ENCODE measurements at places on chromosomes 5 and 9.
A peak's percentile ranks its signal among the peaks of the same experiment; 100 is the strongest.

DNA sequence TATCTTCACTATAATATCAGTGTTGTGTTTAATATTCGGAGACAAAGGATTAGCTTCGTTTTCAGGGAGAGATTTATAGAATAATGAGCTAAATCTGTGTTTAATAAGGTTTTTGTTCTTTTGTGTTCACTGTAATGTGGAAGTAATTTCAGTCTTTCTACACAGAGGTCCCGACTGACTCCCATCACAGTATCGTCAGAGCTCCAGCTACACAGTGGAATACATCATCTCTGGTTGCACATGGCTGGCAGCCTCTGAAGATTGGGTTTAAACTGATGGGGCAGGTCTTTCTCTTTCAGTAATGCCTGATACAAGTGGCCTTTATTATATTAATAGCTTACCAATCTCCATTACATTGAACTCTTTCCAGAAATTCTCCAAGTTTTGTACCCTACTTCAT is 736.7 kb upstream of the RIOK2 start:
- DNase-seq = no peak

- DNase-seq = no peak
These were observed 17.4 kb upstream of the LARP1 start for GRCh38 chr5:154737667-154738320.

DNA sequence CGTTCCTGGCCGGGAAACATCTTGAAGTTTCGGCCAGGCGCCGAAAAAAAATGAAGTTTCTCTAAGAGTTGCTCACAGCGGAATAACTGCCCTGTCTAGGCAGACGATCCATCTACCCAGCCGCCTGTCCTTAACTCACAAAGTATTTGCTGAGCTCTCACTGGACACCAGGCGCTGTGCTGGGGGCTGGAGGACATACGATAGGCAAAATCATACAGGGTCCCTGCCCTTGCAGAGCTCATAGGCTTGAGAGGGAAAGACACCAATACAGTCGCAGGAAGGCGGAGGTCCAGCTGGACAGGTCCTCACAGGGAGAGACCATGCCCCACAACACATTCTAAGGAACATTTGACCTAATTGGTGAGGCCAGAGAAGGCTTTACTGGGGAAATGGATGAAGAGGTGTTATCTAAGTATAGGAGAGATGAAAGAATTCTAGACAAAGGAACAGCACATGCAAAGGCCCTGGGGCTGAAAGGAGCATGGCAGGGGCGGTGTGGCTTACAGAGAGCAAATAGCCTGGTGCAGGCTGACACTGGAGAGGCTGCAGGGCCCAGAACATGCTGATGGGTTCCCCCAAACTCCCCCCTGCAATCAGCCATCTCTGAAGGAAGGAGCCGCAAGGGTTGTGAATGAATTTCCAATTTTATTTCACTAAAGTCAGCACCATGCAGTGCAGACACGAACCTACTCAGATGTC is 2.0 kb upstream of the MXD3 start:
- no peak for DNase-seq

DNA sequence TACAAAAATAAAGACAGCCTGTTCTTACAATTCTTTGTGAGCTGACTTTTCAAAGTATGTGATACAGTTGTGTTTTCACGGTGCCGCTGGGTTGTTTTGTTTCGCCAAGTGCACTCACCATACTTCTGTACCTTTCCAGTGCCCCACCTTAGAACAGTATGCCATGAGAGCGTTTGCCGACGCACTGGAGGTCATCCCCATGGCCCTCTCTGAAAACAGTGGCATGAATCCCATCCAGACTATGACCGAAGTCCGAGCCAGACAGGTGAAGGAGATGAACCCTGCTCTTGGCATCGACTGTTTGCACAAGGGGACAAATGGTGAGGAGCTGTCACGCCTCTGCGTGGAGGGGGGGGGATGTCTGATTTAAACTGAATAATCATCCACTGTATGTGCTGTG is 12.9 kb downstream of the CCT5 start:
- DNase-seq = no peak

GRCh38 chr5:120805131-120805530 is 341.0 kb downstream of the PRR16 start:
- no peak for DNase-seq

GRCh38 chr9:84436386-84437109 is 96.0 kb upstream of the SLC28A3 start:
- no peak for DNase-seq

- no peak for DNase-seq
These were observed 10.3 kb upstream of the NEUROG1 start for GRCh38 chr5:135546101-135546500.

GRCh38 chr5:36887532-36887931 is 11.0 kb downstream of the NIPBL start:
- no peak for DNase-seq

- DNase-seq = no peak
These were observed 317.8 kb downstream of the ADGRV1 start for GRCh38 chr5:90876366-90876765.

DNA sequence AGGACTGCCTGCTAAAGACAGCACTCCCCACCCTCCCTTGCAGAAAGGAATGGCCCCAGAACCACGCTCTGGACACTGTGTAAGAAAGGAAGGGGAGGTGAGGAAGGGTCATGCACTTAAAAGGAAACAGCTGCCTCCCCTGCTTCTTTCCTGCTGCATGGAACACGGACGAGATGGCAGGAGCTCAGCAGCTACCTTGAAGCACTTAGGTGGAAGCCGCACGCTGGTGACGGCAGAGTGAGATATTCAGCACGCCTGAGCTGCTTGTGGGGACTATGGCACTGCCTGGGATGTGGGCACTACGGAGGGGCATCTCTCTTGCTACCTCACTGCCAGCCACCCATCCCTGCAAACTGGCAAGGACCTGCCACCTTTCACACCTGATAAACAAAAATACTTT is 101.5 kb downstream of the VAV2 start:
- no peak for DNase-seq

DNA sequence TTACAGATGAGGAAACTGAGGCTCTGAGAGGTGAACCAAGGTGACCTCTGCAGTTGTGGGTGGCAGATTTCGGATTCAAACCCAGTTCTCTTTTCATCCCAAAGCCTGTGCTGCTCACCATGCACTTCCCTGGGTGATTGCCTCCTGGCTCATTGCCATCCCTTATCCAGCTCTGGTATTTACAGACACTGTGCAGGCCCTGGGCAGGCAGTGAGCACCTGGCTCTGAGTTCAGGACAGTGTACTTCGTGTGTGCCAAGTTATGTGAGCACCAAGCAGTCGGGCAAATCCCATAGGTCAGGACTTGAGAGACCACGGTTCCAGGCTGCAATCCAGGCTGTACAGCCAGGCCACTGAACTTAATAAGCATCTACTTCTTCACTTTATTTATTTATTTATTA is 1.4 kb downstream of the LRSAM1 start:
- peak; percentile 87 for DNase-seq

DNA sequence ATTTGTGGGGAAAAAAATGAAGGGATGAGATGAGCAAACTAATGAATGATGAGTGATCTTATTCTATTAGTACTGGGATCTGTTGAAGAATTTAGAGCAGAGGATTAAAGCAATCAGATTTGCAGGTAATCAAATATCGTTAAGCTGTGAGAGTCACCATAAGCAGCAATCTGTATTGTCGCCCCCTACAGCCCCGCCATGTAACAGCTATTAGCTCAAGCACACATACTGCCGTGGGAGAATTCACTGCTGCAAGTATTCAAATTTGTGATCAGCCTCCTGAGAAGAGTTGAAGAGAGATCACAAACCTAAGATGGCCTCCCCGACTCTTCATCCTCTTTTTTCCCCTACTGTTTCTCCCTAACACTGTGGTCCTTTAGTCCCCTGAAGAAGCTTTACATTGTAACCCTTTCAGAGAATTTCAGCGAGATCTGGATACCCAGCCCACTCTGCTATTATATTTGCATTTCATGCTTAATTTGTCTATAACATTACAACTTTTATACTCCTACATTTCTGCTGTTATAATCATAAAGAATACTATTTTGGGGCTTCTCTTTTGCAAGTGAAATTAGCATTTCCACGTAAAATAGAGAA is 28.5 kb upstream of the PHF24 start:
- DNase-seq = peak; percentile 52

- DNase-seq = no peak
These were observed 232.7 kb downstream of the RFK start for GRCh38 chr9:76161541-76161940.

- DNase-seq = no peak
These were observed 75.5 kb downstream of the SGCD start for GRCh38 chr5:156402387-156402921.

- no peak for DNase-seq
These were observed 186.7 kb downstream of the DCP2 start for GRCh38 chr5:113163328-113163727.

- no peak for DNase-seq
These were observed 141.1 kb upstream of the SLC12A2 start for GRCh38 chr5:127942246-127943060.

DNA sequence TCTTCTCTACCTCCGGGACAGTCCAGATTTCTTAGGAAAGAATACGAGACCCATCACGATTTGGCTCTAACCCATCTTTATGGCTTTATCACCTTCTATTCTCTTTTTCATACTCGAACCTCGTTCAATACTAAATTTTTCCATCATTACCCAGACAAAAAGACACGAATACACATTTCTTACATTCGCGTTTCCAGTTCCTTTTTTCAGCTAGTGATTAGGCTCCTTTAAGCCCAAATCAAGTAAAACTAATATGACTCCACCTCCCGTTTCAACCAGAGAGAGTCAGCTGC is 506 bp downstream of the ZBTB6 start:
- DNase-seq = no peak

GRCh38 chr5:72378639-72379289 is 58.6 kb downstream of the PTCD2 start:
- peak; percentile 28 for DNase-seq

- DNase-seq = no peak
These were observed 187.9 kb downstream of the MAN2A1 start for GRCh38 chr5:109877670-109878045.

DNA sequence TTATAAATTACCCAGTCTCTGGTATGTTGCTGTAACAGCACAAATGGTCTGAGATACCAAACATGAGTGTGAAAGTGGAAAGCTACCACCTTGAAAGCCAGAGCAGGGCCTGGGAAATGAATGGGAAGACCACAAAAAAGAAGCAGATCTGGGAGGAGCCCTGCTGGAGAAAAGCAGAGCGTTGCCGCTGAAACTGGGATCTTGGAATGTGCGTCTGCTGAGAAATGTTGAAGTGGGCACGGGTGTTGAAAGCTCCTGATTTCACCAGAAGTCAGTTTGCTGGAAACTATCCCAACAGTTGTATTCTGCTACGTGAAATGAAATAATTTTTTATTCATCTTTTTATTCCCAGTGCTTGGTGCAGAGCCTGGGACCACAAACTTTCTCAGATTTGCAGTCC is 40.0 kb downstream of the NUDT12 start:
- DNase-seq = no peak

DNA sequence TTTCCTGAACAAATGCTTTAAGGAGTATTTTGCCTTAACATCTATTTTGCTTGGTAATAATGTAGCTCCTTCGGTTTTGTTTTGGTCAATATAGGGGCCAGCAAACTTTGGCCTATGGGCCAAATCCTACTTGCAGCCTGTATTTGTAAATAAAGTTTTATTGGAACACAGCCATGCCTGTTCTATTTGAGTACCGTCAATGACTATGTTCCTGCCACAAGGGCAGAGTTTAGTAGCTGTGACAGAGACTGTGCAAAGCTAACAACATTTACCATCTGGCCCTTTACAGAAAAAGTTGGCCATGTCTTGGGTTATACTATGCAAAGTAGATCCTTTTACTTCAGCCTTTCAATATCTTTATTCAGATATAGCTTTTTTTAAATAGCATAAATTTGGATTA is 113.4 kb downstream of the NR3C1 start:
- DNase-seq = no peak

GRCh38 chr5:143576711-143577484 is 173.4 kb upstream of the NR3C1 start:
- no peak for DNase-seq

DNA sequence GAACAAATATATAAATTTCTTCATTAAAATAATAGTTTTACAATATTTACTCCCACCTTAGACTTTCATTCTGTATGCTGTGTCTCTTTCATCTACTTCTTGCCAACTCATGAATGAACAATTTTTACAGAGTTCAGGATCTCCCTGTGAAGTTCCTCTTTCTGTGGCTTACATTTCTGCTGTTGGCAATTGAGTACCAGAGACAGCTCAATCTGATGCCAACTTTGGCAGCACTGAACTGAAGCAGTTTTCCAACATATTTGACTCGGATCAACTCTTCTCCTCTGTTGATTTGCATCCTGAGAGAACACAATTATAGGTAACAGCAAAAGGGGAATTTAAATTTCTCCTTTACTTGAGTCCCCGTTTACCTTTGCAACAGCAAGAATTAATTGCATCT is 1262.2 kb downstream of the EFNA5 start:
- DNase-seq = no peak

- no peak for DNase-seq
These were observed 877 bp upstream of the CAMSAP1 start for GRCh38 chr9:135908093-135908753.

GRCh38 chr9:33628865-33629410 is 104.9 kb downstream of the ANKRD18B start:
- no peak for DNase-seq

GRCh38 chr5:410911-411517 is 32.0 kb upstream of the EXOC3 start:
- no peak for DNase-seq

GRCh38 chr9:104075801-104076753 is 18.0 kb upstream of the SMC2 start:
- DNase-seq = no peak

GRCh38 chr9:106500171-106500570 is 362.8 kb upstream of the ZNF462 start:
- DNase-seq = no peak

DNA sequence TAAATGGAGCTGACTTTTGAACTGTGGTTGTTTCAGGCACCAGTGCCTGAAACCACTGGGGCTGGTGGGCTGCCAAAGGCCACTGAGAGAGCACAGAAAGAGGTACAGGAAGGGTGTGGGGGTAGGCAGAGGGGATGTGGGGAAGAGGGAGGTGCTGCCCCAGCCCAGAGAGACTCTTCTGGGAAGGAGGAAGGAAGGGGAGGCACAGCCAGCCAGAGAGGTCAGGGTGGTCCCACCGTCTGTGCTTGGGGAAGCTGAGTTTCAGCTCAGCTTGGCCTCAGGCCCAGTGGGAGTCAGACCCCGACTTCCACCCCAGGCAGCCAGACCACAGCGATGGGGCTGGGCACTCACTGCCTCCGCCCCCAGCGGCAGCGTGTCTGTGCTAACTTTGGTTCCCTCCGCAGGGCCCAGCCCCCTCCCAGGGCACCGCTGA is 8.6 kb upstream of the PHYKPL start:
- no peak for DNase-seq

All from BE2C (cell line).